Stimulated activated CD4-positive, alpha-beta T cell treated with anti-CD3 and anti-CD28 coated beads, Interleukin-4, amount 100 ng/mL, for 4 hours (primary cell): ENCODE measurements at places on chromosomes 2 and 18.

GRCh38 chr2:149087751-149088150 lies 49.3 kb downstream of the LYPD6B start:
- no peak for DNase-seq

DNA sequence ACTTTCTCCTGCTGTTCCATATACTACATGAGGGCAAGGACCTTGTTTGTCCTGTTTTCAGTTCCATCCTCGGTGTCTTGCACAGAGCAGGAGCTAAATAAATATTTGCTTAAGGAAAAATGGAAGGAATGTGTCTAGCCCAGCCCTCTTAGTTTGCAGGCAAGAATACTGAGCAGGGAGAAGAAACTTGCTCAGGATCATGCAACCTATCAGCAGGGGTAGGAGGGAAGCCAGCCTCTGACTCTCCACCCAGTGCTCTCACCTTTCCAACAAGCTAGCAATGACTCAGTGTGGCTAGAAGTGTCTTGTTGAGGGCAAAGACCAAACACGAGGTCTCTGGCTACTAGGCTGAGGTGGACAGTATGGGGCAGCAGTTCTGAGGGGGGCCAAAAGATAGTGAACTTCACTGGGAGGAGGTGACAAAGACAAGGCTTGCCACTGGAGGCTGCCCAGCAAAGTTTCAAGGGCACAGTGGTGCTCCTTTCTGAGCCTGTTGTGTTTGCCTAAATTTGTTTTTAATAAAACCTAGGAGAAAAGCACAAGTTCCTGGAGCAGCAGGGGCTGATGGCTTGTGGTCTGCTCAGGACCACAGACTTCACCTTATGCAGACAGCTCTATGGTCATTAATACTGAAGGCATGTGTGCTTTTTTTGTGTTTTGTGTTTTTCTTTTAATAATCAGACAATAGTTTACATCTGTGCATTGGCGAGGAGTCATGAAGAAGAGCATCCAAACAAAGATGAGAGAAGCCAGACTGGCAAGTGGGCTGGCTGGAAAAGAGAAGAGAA lies 49.1 kb upstream of the CTAGE1 start:
- DNase-seq, result no peak

GRCh38 chr2:138534791-138535190 lies 33.2 kb downstream of the SPOPL start:
- no peak for DNase-seq

DNA sequence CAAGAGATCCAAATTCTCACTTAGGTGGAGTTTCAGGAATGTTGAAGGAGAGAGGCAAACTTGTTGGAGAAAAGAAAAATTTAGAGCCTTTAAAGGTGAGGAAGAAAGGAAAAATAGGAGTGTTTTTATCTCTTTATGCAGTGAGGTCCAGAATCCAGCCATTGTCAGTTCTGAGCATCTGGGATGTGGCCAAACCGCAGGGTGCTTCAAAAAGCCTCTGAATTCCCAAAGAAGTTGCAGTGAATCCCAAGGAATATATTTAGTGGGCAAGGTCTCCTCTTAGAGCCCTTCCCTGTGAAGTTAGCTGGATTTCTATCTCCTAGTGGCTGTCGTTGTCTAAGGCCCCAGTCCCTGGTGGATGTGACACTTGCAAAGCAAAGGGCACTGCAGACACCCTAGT lies 51.2 kb downstream of the MTCL1 start:
- DNase-seq, result no peak

GRCh38 chr18:7155092-7155491 lies 37.5 kb upstream of the LAMA1 start:
- no peak for DNase-seq

DNA sequence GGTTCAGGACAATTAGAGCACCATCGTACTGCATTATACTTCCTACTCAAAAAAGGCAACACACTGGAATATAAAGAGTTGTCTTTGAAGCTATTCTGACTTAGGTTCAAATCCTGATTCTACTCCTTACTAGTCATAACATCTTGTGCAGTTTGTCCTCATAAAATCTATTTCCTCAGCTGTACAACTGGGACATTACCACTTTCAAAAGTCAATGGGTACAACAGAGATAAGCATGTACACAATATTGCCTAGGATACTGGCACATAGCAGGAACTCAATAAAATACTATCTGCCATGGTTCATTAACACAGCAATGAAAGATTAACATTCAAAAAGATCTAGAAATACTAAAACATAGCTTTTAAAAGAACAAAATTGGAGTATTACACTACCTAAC lies 11.3 kb downstream of the SOS1 start:
- DNase-seq, result no peak

DNA sequence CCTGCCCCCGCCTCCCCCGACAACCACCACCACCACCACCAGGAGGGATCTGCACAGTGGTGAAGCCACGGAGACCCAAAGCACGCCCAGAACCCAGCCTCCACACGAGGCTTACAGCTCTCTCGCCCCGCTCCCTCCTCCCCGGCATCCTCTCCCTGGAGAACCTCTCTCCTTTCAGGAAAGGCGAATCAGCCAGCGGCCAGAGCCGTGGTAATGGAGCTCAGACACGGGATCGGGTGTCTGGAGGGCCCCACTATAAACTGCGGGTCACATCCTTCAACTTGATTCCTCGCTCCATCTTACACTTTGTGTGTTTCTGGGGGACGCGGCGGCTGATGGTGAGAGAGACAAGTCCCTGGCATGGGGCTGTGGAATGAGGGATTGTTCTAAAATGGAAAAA lies 271.5 kb upstream of the SIX2 start:
- DNase-seq, result no peak

DNA sequence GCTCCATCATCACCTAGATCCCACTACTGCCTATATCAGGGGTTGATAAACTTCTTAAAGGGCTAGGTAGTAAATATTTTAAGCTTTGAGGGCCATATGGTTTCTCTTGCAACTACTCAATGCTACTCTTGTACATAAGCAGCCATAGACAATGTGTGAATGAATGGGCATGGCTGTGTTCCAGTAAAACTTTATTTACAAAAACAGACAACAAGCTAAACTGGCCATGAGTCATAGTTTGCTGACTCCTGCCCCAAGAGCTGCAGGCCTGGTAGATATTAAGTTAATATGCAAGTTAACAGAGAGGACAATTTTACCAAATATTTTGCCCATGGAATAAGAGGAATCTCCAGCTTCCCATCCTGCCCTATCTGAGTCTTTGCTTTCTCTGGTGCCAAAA lies 29.8 kb upstream of the MYO3B start:
- no peak for DNase-seq
